ENCODE measurements at places on chromosomes 16 and 17. TPM values are rescaled to one million over a fixed set of nuclear protein-coding genes. Genes with fewer than 3 reads are reported as not detected.

GRCh38 chr16:12157517-12158093 is 181.1 kb downstream of the SNX29 start:
- no peak for DNase-seq

The PYY gene
- 6.8 TPM for polyA plus RNA-seq

- no peak for DNase-seq
Measured at GRCh38 chr16:64964126-64964540, 157.7 kb downstream of the CDH11 start.

DNA sequence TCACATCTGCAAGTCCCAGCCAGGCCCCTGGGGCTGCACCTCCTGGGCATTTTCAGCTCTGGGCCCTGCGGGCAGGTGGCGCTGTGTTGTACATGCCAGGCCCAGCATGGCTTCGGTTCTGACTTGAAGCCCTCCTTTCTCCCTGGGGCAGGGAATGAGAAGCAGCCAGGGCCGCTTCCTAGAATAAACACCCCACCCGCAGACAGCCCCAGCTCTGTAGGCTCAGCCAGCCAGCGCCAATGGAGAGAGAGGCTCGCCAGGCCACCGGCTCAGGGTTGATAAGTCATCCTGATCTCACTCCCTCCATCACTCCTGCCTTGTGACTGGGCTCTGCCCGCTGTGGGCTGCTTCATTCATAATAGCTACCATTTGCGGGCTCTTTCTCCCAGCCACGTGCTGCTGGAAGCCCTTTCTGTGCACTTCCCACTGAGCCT is 6.0 kb upstream of the GLIS2 start:
- no peak for DNase-seq

GRCh38 chr16:31718998-31719397 is 154.6 kb upstream of the ZNF267 start:
- DNase-seq: no peak

- no peak for DNase-seq
Measured at GRCh38 chr17:67833946-67834631, 8.8 kb downstream of the BPTF start.

- DNase-seq: no peak
Measured at GRCh38 chr17:2056206-2057174, 1.6 kb downstream of the HIC1 start.

The HAGHL gene
- 50.6 TPM for polyA plus RNA-seq

GRCh38 chr16:6557353-6558023 is 775.2 kb upstream of the RBFOX1 start:
- no peak for DNase-seq

The SDR42E1 gene
- 1.8 TPM for polyA plus RNA-seq

GRCh38 chr16:57952909-57953308 is 18.0 kb downstream of the CNGB1 start:
- DNase-seq: no peak

Measured in thymus (tissue), 14 donors.